Stimulated activated CD8-positive, alpha-beta memory T cell treated with anti-CD3 and anti-CD28 coated beads, Interleukin-15, amount 100 ng/mL, for 1 hour (primary cell): ENCODE measurements at places on chromosomes 7 and 10.

DNA sequence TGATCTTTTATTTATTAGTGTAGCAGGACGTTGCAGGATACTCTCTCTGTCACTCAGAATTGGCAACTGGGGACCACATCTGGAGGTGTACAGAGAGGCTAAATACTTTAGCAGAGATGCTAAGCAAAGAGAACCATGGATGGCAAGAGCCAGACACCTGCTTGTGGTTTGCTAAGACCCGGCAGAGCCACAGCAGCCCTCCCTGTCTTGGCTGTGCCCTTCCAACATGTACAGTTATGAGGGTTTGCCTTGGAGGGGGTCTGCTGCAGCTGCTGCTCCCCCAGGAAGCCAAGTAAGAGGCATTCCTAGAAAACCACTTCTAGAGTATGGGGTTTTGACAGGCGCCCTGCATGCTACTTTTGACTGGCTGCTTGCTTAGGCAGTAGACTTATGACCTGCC lies 5.1 kb downstream of the NPVF start:
- DNase-seq: no peak

DNA sequence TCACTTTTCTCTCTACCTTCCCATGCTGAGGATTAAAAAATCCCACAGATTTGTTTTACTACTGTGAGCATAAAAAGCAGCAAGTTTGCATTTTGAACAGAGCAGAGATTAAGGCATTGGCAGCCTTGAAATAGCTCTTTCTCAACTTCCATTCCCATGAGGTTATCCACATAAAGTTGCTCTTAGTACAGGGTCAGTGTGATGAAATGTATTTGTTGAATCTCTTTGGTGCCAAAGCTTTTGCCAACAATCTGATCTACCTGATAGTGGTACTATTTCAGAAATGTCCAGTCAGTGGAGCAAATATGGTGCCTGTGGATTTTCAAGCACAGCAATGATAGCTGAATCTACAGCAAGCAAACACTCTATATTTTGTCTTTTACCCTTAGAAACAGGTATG lies 254.8 kb downstream of the INHBA start:
- no peak for DNase-seq

DNA sequence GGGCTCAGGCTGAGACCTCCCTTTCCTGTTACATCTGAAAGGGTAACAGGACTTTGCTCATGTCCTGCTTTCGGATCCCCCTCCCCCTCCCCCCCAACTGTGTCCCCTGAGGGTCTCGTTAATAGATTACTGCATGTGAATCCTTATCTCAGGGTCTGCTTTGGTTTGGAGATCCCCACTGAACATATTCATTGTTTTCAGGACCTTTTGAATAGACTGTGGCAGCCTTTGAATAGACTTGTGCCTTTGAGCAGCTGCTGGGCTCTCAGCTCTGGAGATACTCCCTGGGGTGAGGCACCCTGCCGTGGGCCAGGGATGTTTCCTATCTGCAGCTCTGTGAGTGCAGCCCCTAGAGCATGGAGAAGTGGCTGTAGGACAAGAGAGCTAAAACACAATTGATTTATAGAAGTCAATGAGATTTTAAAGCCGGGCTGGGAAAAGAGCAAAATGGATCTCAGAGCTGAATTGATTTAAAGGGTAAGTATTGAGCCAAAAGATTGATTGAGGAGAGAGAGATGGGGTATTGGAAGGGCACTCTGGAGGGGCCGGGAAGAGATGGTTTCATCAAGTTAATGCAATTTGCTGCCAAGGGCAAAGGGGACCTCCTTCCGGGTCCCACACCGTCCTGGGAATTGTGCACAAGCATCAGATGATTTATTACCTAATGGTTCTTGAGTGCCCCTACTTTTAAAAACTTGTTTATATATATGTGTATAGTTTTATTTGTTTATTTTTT lies 9.9 kb downstream of the ARHGAP22 start:
- no peak for DNase-seq

- no peak for DNase-seq
Observed at GRCh38 chr10:66322777-66323176, 603.1 kb upstream of the LRRTM3 start.
